ENCODE measurements at places on chromosomes 11 and 22. TPM values are rescaled to one million over a fixed set of nuclear protein-coding genes. Genes with fewer than 3 reads are reported as not detected.

CATSPERZ gene
- not detected for total RNA-seq

ARL2 gene
- 107 TPM for total RNA-seq

ANKK1 gene
- not detected for total RNA-seq

TBX10 gene
- total RNA-seq: not detected

RAG1 gene
- 2.6 TPM for total RNA-seq

OR51G2 gene
- total RNA-seq: not detected

NXPE4 gene
- not detected for total RNA-seq

WT1 gene
- 0.17 TPM for total RNA-seq

GALNT18 gene
- total RNA-seq: 15.6 TPM

PARVG gene
- not detected for total RNA-seq

MRE11 gene
- total RNA-seq: 17.1 TPM

MPEG1 gene
- not detected for total RNA-seq

PDE2A gene
- total RNA-seq: 1.9 TPM

AQP11 gene
- 2.1 TPM for total RNA-seq

DNA sequence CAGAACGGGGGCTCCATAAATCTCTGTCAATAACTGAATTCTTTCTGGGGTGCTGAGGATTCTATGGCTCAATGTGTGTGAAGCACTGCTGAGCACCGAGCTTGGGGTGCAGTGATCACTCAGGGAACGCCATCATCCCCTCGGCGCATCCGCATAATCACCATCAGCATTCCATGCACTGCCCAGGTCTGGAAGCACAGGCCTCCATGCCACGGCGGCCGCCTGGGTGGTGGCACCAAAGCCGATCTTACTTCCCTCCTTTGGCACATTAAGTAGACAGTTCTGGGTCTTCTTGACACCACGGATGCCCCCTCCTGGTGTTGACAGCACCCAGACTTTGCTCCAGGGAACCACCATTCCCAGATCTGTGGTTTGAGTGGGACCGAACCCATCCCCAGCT lies 15.6 kb downstream of the LTO1 start:
- no peak for DNase-seq

- peak; percentile 11 for DNase-seq
Observed at GRCh38 chr22:45572444-45572843, 69.8 kb downstream of the FBLN1 start.

- no peak for DNase-seq
Observed at GRCh38 chr11:95293116-95293515, 62.1 kb upstream of the SESN3 start.

GRCh38 chr11:103202048-103202651 lies 92.9 kb downstream of the DYNC2H1 start:
- peak; percentile 50 for DNase-seq

DNA sequence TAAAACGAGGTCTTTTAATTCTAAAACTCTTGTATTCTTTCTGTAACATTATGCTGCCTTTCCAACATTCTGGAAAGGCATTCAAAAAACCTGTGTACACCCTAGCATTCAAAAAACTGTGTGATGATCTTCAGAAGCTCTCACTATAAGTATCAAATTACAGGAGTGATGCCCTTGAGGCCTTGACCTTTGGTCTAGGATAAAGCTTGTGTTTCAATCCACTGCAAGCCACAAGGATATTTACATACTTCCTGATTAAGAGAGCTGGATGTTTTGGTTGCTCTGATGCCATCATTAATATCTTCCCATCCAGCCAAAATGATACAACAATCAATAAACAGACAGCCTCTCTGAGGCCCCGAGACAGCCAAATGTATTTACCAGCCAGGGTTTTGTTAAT lies 11.9 kb downstream of the CLPB start:
- no peak for DNase-seq

GRCh38 chr11:47186076-47186699 lies at the start of gene PACSIN3:
Gene PACSIN3, minus strand, starts transcription at chr11:47186434. Its CDS starts 3,707 bp downstream, at chr11:47182727.
- no peak for DNase-seq

DNA sequence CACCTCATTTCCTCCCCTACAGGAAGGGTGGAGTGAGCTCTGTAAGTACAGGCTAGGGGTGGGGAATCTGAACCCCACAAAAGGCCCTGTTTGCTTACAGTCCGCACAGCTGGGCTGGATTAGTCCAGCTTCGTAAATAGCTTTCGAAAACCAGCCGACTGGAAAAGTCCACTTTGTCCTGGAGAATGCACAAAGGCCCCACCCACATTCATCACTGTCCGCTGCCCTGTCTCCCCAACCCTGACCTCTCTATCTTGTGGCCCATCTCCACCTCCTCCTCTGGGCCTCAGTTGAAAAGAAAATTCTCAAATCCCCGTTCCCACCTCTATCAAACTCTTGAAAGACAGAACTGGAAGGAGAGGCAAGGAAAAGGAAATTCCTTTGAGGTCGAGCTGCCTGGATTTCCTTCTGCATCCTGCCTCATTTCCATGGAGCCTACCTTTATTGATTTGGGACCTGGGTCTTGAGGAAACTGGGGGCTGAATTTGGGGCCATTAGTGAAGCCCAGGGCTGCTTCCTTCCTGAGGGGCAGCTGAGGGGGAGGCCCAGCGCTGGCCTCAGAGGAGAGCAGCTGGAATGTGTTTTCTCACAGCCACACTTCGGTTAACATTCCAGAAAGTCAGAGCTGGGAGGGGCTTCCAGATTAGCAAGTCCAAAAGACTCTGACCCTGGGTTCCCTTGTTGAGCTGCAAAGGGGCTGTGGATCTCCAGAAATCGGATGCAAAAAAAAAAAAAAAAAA lies 147.6 kb downstream of the FBXO7 start:
- DNase-seq: peak; percentile 69

DNA sequence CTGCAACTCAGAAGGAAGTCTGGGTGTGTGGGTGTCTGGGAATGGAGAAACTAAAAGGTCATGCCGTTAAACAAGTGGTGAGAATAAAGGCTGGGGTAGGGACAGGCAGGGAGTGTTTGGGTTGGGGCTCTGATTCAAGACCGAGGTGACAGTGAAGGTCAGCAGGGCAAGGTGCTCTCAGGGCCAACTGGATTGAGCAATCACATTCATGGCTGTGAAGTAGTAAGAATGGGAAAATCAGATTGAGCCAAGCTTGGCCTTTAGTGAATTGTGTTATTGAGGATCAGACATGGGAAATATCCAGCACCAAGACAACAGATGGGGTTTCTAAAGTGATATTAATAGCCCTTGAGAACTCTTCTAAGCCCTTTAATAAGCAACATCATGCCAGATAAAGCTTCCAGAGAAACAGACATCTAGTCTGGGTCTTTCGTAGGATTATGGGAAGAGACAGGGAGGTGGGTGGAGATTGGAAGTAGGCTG lies 24.3 kb downstream of the SCN3B start:
- no peak for DNase-seq

DNA sequence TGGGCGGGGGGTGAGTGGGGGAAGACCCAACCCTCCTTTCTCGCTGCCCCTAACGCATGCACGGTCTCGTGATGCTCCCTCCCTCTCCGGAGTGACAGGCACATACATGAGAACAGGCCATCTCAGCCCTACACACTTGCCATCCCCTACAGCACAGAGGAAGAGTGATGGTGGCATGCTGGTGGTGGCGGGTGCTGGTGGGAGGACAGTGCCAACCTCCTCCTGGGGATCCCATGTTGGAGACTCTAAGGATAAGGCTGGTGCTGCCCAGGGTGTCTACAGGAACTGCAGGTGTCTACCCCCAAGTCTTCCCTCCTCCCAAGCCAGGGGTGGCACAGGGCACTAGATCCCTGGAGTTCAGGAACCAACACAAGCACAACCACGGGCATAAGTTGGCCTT lies 6.7 kb upstream of the NLRX1 start:
- DNase-seq: no peak

DNA sequence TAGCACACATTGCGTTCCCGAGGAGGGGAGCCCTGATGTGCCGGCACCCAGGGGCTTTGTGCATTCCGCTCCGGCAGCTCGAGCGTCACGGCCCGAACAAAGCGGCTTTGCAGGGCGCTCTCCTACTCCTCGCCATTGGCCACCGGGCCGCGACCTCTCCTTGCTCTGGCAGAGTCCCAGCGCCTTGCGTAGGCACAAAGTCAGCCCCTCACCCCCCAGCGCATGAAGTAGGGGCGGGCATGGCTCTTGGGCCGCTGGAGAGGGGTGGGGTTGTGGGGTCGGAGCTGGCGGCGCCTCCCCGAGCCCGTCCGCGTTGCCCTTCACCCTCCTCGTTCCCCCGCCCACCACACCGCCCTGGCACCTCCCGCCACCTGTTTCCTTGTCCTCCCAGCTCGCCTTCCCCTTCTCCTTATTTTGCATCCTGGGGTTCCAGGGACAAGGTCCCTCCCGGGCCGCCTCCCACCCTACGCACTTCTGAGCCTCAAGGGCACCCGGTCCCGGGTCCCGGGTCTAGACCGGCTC lies 753 bp upstream of the PPARA start:
- DNase-seq: no peak

DNA sequence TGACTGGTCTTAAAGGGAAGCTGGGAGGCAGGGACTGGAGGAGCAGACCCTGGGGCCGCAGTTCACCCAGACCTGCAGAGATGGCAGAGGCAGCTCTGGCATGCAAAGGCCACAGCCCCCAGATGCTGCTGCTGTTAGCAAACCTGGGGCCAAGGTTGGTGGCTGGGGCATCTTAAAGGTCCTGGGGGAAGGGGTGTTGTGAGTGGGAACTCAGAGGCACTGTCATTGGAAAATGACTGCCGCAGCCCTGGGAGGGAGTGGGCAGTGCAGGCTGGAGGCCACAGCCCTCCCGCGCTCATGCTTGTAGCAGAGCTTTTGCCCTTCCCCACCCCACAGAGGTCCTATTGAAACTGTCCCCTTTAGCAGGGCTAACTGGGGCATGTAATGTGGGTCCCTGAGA lies 111.8 kb downstream of the CTTN start:
- no peak for DNase-seq

GRCh38 chr22:35376728-35377472 lies 4.0 kb upstream of the HMOX1 start:
- DNase-seq: peak; percentile 99

GRCh38 chr11:117511483-117511930 lies 183.9 kb downstream of the CEP164 start:
- DNase-seq: peak; percentile 25

- DNase-seq: no peak
Observed at GRCh38 chr11:70908223-70908622, 344.2 kb downstream of the SHANK2 start.

DNA sequence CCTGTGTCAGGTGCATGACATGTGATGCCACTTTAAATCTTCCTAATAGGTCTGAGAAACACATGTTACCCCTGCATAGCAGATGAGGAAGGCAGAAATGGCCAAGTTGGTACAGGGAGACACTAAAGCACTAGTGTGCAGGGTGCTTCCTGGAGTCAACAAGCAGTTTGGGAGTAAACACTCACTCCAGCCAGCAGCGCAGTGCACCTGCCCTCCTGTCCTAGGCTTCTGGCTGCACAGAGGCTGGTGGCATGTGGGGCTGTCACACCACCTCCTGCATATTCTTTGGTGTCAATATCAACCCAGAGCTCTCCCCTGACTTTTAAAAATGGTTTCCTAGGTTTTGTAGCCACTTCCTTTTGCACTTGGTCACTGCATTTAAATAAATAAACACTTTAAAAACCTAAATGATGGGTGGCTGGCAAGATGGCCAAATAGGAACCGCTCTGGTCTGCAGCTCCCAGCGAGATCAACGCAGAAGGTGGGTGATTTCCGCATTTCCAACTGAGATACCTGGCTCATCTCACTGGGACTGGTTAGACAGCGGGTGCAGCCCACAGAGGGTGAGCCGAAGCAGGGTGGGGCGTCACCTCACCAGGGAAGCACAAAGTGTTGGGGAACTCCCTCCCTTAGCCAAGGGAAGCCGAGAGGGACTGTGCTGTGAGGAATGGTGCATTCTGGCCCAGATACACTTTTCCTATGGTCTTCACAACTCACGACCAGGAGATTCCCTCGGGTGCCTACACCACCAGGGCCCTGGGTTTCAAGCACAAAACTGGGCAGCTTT lies 33.5 kb downstream of the GAB4 start:
- no peak for DNase-seq

GRCh38 chr11:32615422-32615821 lies 31.8 kb downstream of the EIF3M start:
- DNase-seq: peak; percentile 37

DNA sequence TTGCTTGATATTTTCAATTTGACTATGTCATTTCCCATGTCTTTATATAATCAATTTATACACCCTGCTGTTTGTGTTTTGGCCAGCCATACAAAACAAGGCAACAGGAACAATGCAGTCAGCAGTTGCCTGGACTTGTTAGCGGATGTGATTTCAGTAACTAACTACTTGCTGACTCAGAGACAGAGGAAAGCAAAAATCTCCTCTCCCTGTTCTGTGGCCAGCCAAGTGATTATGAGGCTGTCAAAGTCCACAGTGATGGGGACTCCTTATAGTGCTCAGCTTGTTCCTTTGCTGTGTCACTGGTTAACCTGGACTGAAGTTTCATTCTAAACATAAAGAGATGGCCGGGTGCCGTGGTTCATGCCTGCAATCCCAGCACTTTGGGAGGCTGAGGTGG lies 32.6 kb upstream of the APLP2 start:
- peak; percentile 95 for DNase-seq

- no peak for DNase-seq
Observed at GRCh38 chr11:27416568-27417176, 53.7 kb upstream of the CCDC34 start.

GRCh38 chr11:70331901-70332300 lies 61.4 kb downstream of the PPFIA1 start:
- DNase-seq: no peak

GRCh38 chr11:73145986-73146575 lies 4.0 kb upstream of the FCHSD2 start:
- DNase-seq: no peak

DNA sequence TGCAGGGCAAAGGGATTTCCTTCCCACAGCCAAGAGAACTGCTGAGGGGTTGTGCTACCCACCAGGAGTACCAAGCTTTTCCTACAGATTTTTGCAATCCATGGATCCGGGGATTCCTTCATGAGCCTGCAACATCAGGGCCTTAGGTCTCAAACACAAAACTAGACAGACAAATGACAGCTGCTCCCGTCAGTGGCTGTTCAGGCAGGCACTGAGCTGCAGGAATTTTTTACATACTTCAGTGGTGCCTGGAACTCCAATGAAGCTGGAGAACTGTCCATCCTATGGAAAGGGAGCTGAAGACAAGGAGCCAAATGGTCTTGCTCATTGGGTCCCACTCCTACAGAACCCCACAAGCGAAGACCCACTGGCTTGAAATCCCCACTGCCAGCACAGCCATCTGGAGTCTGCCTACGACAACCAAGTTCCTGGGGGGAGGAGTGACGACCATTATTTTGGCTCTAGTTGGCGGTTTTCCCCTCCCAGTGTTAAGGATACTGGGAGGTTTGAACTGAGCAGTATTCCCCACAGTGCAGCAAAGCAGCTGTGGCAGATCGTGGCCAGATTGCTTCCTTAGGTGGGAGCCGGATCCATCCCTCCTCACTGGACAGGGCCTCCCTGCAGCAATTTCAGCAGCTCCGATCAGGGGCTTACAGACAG lies 157.7 kb upstream of the TMEM45B start:
- DNase-seq: no peak

Measured in renal cortical epithelial cell (primary cell).